ENCODE measurements at places on chromosomes 12 and 14.

DNA sequence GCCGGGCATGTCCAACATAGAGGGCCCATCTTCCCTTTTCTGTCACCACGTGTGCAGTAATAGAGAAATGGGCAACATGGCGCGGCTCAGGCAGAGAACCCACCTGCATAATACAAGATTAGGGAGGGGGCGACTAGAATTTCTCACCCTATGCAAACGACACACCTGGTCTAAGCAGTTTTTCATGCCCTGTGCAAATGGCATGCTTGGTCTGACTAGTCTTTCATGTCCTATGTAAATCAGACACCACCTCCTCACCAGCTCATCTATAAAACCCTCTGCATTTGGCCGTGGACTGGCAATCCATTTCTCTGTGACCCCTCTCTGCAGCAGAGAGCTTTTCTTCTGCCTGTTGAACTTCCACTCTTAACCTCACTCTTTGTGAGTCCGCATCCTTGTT is 180.2 kb upstream of the PZP start:
- no peak for DNase-seq

DNA sequence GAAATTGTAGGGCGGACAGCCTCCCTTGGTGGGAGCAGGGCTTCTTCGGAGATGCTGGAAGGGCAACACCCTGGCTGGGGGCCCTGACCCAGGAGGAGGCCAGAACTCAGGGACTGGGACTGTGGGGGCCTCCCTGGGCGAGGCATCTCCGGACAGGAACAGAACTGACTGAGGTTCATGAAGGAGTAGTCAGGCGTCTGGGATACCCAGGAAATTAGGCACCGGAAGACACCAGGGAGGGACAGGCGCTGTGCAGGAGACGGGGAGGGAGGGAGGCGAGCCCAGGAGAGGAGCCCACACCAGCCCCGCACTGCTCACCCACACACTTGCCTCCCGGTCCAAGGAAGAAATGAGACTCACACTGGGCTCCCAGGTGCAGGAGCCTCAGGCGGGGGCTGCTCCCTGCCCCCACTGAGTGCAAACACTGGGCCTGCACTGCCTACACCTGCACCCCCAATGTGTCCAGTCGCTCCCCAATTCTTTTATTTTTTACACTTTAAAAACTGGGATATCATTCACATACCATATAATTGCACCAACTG is 262.6 kb upstream of the SFSWAP start:
- no peak for DNase-seq

DNA sequence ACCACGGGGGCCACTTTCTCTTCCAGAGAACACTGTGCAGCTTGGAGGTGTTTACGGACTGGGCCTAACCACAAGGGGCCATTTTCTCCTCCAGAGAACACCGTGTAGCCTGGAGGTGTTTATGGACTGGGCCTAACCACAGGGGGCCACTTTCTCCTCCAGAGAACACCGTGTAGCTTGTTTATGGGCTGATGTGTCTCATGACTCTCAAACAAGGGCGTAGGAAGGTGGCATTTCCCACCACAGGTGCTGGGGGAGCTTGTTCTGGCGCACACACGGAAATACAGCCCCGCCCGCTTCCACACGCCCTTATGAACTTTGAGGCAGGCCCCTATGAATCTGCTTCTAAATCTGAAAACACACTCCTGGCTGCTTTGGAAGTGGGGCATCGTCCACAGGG is 174.6 kb upstream of the SFSWAP start:
- DNase-seq: no peak

GRCh38 chr14:81471062-81471461 is 62.6 kb downstream of the SEL1L start:
- no peak for DNase-seq

DNA sequence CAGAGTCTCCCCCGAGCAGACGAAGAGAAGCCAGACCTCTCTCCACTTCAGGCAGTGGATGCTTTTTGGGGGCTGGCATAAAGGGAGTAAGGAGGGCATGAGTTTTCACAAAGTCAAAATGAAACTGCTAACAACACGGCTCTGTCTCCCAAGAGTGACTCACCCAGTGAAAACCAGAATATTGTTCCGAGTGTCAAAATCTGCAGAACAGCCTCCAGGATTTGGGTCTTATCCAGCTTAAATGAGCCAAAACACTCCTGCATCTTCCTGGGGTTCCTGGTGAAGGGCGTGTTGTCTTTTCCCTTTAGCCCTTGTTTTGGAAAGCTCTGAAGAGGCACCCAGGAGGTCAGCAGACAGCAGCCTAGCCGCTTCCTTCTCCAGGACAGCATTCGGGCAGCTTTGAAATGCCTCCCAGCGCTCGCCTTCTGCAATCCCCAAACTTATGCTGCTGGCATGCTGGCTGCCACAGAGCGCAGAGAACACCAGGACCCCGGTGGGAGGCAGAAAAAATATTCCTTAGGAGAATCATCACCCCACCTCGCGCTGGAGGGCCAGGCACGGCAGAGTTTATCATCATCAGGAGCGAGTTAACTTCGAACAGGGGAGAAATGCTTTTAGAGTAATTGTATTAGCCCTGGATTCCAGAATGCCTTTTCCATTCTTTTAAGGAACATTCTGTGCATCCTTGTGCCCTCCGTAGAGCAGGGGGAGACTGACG is 117.7 kb upstream of the NCOR2 start:
- DNase-seq: peak; percentile 70

GRCh38 chr12:107372229-107372658 is 278.9 kb upstream of the CRY1 start:
- DNase-seq: no peak

- no peak for DNase-seq
Observed at GRCh38 chr14:75268633-75269550, 9.7 kb upstream of the FOS start.

DNA sequence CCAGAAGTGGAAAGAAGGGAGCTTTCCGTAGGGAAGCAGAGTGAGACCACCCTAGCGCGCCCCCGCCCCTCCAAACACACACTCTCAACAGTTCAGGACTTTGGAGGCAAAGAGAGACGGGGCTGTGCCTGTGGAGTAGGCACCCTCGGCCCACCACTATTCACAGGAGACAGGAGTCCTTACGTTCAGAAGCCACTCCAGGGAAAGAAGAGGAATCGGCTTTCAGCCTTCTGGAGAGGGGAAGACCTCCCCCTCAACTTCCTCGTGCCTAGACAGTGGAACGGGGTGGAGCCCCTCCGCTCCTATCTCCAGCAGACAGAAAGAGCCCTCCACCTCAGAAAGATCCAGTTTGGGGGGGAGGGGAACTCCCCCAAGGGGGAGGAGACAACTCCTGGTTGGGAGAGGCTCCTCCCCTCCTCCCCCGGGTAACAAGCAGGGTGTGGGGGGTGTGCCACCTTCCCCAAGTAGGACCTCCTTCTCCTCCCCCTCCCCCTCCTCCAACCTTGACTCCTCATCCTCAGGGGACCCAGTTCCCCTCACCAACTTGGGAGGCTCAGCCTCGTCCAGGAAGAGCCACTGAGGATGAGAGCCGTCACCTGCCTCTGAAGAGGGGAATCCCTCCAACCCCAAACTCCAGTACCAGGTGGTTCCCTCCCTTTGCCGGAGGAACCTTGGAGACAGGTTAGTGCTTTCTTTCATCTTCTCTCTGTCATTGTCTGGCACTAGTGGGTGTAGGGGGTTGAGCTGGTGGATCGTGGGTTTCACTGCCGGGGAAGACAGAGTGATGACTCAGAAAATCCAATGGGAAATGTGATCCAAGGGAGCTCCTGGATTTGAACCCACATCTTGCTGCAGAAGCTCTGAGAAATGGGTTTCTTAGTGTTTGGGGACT is 883 bp downstream of the FOXJ2 start:
- DNase-seq: no peak

DNA sequence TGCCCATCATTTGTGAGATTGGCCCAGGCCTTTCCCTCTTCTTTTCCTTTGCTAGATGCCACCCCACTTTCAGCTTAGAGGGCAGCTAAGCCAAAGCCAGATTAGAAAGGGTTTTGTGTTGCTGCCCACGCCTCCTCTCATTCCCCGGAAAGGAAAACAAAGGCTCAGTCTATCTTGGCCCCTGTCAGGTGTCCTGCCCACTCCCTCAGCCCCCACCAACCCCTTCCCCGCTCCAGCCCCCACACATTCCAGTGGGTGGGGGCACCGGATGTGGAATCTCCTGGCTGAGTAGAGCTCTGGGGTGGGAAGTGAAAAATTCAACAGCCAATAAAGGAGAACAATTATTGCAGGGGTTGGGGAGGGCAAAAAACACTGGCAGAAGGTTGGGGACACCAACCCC is 2.2 kb downstream of the BLOC1S1 start:
- DNase-seq: no peak

DNA sequence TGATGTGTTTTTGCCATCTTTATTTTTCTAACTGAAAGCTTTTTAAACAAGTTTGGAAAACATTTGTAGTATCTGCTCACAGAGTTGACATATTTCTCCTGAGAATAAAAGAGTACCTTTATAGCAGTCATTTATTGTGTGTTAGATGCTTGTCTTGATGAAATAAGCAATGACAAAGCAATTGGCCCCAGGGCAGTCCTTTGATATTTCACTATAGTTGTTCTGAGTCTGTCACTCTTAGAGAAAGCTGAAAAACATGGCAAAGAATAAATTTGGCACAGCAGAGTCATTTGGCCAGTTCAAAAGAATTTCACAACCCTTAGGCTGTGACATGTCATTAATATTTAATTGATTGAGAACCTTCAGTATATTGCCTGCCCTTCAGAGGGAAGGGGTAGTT is 166.2 kb downstream of the PTPRO start:
- no peak for DNase-seq

GRCh38 chr14:58801086-58801485 is 163.3 kb downstream of the DACT1 start:
- no peak for DNase-seq

DNA sequence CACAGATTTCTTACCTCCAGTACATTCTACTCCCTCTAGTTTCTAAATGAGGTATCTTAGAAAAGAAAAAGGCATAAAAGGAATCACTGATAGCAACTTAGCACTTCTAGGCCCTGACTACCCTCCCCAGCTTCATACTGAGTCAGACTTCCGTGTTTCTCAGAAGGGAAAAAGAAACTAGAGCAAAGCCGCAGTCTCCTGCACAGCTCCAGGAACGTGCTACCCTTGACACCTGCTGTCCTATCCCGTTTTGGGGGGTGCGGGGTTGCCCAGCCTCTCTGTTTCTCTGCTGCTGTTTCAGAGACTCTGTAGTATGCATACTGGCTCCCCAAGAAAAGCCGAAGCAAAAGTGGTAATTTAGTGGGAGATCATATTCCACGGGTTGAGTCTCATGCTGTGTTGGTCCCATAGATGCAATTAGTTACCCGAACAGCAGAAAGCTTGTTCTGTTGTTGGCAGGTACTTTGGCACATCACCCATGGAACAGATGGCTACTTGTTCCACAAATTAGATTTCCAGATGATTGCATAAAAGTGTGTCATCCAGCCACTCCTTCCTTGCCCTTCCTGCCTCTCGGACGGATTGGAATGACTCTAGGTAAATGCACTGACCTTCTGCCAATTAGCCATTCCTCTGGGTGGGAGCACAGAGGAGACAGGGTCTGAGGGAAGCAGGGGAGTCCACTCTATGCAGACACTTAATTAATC is 438.1 kb downstream of the FUT8 start:
- DNase-seq: no peak

DNA sequence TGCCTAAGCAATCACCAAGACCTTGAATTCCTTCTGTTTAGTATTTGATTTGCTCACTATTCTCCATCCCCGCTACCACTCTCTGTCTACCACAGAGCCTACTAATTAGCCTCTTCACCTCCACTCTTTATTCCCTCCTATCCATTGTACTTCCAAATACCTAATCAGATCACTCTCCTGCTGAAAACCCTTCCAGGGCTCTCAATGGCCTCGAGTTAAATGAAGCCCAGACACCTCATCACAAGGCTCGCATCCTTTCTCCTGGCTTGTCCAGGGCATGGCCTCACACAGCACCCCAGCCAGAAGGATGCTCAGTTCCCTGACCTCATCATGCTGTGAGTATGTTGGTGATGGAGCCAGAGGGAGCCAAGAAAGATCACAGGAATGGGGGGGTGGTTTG is 71.4 kb upstream of the PRMT8 start:
- no peak for DNase-seq

DNA sequence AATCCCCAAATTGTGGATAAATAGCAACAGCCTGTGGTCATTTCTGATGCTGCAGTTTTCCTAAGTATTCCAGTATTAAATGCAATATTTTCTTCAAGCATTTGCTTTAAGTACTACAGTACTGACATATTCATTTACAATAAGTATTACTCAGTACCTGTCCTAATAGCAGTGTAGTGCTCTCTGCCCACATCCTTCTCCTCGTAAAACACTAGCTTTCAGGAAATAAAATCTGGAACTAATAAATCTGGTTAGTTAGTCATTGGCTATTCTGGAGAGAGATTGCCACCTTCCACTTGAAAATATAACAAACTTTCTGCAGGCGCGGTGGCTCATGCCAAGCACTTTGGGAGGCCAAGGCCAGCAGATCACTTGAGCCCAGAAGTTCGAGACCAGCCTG is 441.5 kb downstream of the PRKD1 start:
- DNase-seq: no peak

DNA sequence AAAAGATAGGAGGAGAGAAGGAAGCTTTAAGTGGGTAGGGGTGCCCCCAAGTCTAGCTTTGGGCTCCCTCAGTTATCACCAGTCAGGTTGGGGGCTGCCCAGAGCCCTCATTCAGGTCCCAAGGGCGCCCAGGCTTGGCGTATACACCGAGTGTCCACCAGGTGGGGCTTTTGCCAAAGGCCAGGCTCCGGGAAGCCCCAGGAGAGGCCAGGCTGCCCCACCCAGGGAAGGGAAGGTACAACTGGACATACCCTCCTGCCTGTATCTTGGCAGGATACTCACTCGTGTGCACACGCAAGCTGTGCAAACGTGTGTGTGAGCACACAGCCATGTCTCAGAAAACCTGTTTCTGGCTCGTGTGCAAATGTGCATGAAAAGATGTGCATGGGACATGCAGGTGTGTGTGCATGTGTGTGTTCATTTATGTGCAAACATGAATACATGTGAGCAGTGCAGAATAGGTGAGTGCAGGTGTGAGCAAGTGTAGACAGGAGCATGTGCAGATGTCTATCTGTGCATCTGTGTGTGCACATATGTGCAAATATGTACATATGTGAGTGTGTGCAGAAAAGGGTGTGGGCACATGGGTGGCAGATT is 103.9 kb upstream of the MYL2 start:
- DNase-seq: no peak

DNA sequence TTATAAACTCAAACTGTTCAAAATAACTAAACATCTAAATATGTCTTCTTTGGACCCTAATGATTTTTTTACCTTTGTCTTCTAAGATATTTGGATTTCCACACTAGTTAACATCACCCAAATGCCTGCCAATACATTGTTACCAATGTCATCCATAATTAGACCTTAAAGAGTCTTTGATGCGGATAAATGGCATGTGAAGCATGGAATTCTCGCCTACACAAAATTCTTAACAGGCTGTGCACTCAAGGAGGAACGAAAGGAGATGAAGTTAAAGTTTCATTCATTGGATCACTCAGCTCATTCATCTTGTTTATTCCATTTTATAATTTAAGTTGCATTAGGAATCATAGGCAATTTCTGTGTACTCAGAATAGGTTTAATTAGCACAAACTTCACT is 219.7 kb downstream of the ACSS3 start:
- DNase-seq: peak; percentile 13

DNA sequence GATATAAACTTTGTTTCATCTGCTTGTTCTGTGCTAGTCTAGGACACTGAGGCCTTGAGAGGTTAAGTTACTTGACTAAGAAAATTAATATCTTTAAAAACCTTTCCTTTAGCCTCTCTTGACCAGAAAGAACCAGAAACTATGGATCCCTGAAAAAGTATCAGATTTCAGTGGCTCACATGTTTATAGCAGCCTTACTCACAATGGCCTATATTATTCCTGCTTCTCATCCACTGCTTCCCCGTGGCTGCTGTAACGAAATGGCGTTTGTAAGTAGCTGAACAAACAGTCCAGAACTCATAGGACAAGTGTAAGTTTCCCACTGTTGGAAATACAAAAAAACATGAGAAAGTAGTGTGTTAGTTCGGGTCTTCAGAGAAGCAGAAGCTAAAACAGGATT is 3.2 kb upstream of the PYGL start:
- no peak for DNase-seq

Measured in fibroblast of skin of left biceps (primary cell).